ENCODE measurements at places on chromosomes 13 and 19. TPM values are rescaled to one million over a fixed set of nuclear protein-coding genes. Genes with fewer than 3 reads are reported as not detected.

RAB3D gene
- 3.9 TPM for total RNA-seq

PNMA8A gene
- 8.7 TPM for total RNA-seq

ZNF766 gene
- 11.2 TPM for total RNA-seq

FBXO17 gene
- total RNA-seq, result 62.2 TPM

RFPL4AL1 gene
- total RNA-seq, result 0.17 TPM

TMEM145 gene
- total RNA-seq, result 3.0 TPM

ZNF575 gene
- total RNA-seq, result 1.9 TPM

IQCN gene
- total RNA-seq, result 0.92 TPM

MBD3L2 gene
- total RNA-seq, result not detected

IL12RB1 gene
- not detected for total RNA-seq

PSG2 gene
- 0.07 TPM for total RNA-seq

SUCLA2 gene
- total RNA-seq, result 27.7 TPM

SBSN gene
- 3.9 TPM for total RNA-seq

DCT gene
- total RNA-seq, result not detected

GIPR gene
- total RNA-seq, result 2.0 TPM

ARHGAP33 gene
- 7.2 TPM for total RNA-seq

PRSS57 gene
- total RNA-seq, result 0.17 TPM

NRTN gene
- 1.6 TPM for total RNA-seq

NCAN gene
- 0.08 TPM for total RNA-seq

ZNF728 gene
- not detected for total RNA-seq

ZSCAN4 gene
- not detected for total RNA-seq

Measured in A549 treated with AZD2906 at 1 μM for 4 hours (cell line).